ENCODE measurements at places on chromosomes 12 and 14.

- DNase-seq: no peak
These were observed 86.5 kb upstream of the RIN3 start for GRCh38 chr14:92427096-92427495.

DNA sequence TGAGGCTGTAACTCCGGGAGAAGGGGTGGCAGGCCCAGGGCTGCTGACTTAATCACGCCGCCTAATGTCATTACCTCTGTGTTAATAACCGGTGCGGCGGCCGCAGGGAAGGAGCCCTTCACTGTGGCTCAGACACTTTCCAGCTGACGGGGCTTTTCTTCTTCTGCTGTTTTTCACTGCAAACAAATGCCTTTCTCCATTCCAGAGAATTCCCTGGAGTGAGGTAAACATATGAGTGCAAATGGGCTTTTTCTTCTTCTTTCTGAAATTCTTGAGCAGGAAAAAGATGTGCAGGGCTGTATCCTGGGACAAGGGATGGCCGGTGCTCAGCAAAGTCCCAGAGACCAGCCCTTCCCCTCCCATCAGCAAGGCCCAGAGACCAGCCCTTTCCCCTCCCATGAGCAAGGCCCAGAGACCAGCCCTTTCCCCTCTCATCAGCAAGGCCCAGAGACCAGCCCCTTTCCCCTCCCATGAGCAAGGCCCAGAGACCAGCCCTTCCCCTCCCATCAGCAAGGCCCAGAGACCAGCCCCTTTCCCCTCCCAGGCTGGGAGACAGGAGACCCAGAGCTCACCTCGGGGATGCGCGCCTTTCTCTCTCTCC, 33.4 kb upstream of the FAM181A start:
- no peak for DNase-seq

DNA sequence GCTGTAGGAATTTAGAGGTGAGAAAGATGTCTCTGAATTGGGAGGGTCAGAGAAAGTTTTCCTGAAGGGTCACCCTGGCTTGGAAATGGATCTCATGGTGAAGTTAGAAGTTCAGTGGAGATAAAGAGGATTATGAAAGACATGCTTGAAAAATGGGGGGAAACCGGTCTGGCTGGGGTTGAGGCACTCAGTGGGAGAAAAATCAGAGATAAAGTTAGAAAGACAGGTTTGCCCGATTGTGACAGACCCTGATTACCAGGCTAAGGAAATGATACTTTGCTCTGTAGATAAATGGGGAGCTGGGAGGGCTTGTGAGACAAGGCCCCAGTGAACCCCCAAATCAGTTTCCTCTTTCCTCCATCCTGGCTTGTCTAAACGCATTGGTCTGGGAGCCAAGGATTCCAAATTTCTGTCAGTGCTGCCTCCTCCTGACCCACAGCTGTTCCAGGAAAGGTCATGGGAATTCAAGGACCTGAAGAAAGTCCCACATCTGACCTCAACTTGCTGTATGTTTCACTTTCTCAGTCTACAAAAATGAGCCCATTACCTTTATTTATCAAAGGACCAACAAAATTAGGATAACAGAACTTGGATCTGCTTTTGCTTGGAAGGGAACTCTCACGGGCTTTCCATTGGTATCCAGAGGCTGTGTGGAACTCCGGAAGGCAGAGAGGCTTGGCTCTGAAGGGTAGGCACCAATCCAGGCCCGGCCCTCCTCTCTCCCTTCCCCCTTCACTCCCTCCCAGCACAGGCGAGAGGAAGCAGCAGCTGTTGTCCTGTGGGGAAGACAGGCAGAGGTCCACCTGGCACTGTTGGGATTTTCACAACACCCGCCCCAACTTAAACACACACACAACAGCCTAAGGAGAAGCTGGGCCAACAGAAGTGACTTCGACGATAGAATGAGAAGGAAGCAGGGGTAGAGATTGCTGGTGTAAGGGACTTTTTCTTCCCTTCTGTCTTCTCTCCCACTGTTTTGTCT, 3.4 kb upstream of the RNASE7 start:
- no peak for DNase-seq

DNA sequence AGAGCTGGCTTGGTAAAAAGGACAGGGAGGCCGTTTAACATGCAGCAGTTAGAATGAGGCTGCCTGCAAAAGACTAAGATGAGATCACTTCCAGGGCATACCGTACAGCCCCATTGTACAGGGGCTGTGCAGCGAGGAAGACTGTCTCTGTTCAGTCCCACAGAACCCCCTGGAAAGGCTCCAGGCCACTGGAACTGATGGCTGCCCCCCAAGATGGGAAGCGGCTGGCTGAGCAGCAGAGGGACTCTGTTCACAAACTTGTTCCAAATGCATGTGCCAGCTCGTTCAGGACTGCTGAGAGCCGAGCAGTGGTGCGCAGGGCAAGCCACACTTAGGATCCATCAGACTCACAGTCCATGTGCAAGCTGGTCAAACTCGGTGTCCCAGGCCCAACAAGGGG, 82.9 kb downstream of the CHGA start:
- DNase-seq: no peak

DNA sequence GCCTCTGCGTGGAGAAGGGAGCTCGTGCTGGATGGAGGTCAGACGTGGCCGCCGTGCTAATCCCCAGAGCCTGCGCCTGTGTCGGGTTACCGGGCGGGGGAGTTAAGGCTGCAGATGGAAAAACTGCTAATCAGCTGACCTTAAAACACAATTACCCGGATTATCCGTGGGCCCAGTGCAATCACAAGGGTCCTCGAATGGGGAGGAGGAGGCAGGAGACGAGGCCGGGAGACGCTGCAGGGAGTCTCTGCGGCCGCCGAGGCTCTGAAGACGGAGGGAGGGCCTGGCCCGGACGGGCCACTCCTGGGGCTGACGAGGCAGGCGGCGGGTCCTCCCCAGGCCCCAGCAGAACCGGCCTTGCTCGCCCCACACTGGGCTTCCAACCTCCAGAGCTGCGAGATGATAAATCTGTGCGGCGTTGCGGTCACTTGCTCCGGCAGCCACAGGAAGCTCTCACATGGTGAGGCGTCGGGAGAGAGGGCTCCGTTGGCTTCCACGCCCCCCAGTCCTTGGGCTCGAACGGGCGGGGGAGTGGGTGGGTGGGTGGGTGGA, 32.9 kb upstream of the FBRSL1 start:
- DNase-seq: no peak

DNA sequence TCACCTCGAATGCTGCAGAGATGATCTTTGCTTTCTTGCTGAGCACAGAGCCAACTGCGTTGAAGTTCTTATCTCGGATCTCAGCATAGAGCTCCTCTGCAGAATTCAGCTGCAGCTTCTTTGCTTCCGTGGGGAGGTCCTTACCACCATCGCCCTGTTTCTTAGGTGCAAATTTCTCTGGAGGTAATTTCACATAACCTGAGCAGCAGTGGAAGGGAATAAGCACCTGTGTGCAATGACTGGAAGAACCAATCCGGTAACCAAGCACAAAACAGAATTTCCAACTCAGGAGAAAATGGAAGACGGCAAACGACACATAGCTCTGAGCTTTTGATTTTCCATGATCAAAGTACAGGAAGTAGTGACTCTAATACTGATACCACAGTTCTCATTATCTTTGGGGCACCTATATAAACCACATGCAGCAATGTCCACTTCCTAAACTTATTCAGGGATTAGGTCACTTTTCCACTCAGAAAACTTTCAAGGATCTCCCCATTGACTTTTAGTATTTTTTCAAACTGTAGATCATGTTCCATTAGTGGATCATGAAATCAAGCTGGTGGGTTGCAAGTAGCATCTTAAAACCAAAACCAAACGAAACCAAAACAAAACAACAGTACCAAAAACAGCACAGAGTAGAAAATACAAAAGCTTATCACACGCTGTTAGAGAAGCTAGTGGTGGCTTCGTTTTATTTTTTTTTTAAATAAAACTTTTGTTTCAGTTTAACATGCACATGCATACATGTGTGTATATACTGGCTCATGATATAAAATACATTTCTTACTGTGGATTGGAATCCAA, 18.9 kb upstream of the DIABLO start:
- no peak for DNase-seq

DNA sequence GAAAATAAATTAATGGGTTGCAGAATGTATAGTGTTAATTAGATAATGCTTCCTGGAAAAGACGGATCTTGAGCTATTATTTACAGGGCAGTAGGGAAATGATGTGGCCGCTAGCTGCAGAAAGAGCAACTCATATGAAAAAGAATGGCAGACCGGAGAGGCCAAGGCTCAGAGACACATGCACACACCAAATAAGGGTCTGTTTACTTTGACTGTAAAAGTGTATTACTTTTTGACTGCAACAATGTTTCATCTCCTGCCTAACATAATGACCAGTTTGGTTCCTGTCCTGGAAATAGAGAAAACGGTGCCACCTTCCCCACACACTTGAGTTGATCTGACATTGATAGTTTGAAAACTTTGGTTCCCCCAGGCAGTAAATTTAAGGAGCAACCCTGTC, 290.9 kb downstream of the CACNA1C start:
- no peak for DNase-seq

GRCh38 chr12:30862486-30862885, 64.1 kb upstream of the TSPAN11 start:
- no peak for DNase-seq

GRCh38 chr14:104134061-104134965, 4.1 kb upstream of the KIF26A start:
- no peak for DNase-seq

- no peak for DNase-seq
These were observed 15.1 kb downstream of the TUNAR start for GRCh38 chr14:95891742-95892141.

DNA sequence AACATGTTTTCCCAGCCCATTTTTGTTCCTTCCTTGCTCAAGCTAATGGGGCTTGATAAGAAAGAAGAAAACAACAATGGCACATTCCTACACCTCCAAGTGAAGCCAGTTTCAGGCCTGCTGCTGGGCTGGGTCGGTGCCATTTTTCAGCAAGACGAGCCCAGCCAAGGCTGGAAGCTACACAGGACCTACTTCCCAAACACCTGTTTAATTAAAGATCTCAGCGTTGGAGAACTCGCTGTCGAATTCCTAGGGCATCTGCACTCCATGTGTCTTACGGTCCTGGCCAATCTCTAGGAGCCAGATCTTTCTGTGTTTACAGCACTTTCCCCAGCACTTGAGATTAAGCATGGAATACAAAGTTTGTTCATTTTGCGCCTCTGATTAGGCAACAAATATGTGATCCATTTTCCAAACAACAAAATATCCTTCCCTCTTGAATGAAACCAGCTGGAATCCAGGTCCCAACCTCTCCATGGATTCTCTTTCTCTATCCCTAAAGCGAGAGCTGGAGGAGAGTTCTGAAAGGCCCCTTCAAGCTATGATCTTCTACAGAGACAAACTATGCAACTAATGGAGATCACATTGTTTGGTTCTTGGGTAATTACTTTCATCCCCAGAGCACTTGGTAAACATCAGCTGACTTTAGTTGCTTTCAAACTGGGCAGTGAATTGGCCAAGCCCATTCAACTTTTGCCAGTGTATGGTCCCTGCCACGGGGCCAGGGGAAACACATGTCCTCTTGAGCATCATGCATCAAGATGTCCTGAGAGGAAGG, 34.3 kb upstream of the TC2N start:
- no peak for DNase-seq

DNA sequence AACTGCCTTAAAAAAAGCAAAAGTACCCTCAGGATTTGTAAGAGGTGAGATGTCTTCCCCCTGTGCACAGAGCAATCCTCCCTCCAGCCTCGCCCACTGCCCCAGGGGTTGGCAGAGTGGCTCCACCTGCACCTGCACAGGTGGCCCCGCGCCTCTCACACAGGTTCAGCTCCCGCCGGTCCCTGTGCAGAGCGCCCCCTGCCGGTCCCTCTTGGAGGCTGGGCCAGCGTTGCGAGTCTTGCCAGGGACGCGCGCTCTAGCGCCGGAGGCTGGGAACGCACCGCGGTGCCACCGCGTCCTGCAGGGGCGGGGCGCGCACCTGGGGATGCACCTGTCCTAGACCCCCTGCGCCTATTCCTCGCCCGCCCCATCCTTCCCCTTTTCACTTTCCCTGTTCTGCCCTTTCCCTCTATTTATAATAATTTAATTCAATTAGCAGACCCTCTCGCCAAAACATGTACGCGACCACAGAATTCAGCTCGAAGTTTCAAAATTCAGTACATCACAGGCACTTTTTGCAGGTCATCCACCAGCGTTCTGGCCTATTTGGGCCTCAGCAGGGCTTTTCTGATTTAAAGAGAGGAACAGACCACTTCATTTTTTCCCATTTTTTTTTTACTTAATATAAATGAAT, 618.6 kb downstream of the AACS start:
- peak; percentile 52 for DNase-seq

- DNase-seq: no peak
These were observed 84.9 kb upstream of the TRAF3 start for GRCh38 chr14:102692334-102692733.

DNA sequence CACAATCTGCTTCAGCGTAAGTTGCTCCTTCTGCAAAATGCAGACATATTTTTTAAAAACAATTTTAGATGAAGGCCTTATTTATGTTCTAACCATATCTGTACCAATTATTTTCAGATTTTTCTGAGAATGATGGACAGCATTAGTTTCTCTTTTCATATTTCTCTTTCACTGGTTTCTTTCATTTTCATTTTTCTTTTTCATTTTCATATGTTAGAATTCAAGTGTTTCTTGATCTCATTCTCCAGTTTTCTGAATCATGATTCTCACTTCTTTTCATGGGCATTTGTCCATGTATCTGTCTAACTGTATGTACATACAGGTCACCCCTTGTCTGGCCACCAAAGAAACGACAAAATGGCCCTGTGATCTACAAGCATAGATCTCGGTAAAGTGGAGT, 346.6 kb downstream of the NAV3 start:
- DNase-seq: no peak

GRCh38 chr14:30005114-30005808, 77.6 kb upstream of the PRKD1 start:
- DNase-seq: no peak

DNA sequence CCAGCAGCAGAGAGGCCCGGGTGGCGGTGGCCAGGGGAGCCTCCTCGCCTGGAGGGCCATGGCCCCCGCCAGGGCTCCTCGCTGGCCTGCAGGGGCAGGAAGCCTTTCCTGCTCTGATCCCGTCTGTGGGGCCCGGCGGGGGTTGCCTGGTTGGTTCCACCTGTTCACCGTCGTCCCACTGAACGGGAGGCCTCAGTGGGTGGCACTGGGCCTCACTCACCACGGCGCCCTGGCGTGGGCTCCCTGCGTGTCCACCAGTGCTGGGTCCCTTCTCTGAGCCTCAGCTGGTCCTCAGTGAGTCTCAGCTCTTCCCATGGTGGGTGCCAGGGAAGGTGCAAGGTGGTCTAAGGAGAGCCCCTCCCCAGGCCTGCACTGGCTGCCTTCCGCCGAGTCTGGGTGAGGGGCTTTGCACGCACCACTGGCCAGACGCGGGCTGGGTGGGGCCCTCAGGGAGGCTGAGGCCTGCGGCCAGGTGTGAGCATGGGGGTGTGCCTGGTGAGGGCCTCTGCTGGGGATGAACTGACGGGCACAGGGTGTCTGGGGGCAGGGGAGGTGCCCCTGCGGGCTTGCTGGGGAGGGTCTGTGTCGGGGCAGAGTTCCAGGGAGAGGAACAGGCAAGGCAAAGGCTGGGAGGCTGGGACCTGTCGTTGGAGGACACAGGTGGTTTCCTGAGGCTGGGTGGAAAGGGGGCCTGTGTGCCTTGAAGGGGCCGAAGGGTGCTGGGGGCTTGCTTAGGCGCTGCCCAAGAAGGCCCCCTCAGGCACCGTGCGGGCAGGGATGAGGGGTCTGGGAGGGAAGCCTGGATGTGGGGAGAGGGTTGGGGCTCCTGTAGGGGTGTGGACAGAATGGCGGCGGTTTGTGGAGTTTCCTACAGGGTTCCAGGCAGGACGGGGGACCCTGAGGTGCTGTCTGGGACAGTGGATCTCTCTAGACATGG, 339.8 kb downstream of the TMEM121 start:
- no peak for DNase-seq

GRCh38 chr12:123075646-123076171, 75.2 kb downstream of the PITPNM2 start:
- DNase-seq: peak; percentile 70
